ENCODE measurements at places on chromosomes 5 and 9. TPM values are rescaled to one million over a fixed set of nuclear protein-coding genes. Genes with fewer than 3 reads are reported as not detected.
A peak's percentile ranks its signal among the peaks of the same experiment; 100 is the strongest.

GRCh38 chr5:98205691-98206461 is 567.6 kb upstream of the RGMB start:
- DNase-seq: no peak

- DNase-seq: no peak
Observed at GRCh38 chr5:93673316-93673954, 68.0 kb downstream of the POU5F2 start.

DNA sequence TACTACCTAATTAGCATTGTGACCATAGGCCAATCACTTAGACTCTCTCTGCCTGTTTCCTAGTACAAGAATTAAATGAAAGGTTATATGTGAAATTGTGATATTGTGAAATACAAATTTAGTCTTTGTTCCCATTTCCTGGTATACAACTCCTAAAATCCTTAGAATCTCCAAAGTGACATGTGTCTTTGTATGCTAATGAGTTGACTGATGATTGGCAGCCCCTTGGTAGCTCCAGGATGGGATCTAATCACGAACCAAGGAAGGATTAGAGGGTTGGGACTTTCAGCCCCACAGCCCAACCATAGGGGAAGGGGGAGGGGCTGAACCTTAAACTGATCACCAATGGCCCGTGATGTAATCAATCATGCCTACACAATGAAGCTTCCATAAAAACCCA is 31.6 kb downstream of the ATP6V0E1 start:
- no peak for DNase-seq

GRCh38 chr5:137800700-137801411 is 46.7 kb upstream of the HNRNPA0 start:
- DNase-seq: no peak

DNA sequence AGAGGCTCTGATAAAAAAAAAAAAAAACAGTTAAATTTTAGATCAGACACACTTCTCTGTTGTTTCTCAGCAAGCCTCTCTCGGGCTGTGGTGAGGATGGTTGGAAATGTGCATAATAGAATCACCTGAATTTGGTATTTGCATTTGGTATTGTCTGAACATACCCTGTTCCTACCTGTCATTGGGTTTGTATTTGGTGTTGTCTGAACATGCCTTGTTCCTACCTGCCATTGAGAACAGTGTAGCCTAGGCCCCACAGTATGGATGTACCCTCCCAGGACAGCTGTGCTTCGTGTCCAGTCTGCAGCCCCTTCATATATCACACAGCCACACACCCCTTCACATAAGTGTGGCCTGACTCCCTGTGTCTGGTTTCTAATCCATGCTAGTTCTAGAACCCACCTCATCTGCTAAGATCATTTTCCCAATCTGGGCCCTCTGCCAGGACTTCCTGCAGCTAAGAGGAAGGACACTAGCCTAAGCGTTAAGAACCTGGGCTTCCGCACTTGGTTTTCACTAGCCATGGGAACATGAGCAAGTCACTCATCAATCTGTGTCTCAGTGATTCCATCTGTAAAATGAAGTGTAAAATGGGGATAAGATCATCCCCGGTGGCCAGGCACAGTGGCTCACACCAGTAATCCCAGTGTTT is 49.2 kb downstream of the ITGA2 start:
- no peak for DNase-seq

DNA sequence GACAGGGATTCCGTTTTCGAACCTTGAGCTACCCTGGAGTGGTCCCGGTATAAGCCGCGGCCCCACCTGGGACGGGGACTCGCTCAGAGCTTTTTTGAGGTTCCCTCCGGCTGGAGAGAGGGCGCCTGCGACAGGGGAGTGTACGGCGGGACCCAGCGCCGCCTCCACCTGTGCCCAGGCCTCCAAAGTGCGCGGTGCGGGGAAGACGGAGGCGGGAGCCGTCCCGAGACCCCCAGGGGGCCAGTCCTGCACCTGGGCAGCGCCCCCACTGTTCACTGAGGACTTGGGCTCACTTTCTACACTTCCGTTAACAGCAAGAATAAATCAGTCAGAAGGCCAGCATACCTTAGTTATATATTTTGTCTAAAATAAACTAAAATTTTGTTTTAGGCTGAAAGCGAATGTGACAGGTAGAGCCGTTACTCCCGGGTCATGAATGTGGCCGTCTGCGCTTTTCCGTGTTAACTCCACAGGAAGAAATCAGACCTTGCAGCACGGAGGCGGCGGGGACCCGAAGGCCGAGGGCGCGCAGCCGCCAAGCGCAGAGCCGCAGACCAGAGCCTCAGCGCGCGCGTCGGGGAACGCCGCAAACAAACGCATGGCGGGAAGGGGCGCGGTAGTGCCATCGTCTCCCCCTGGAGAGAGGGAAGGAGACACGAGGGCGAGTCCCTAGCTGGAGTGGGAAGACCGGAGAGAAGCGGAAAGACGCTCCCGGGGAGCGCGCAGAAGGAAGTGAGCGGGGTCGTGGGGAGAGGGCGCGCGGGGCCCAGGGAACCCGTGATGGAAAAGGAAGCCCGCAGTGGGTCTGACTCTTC is 14.1 kb downstream of the TRIM7 start:
- peak; percentile 48 for DNase-seq

GRCh38 chr9:121691890-121692289 is 40.5 kb downstream of the DAB2IP start:
- no peak for DNase-seq

TEX48 gene
- polyA plus RNA-seq: not detected

SLC6A18 gene
- not detected for polyA plus RNA-seq

PCDHGA3 gene
- not detected for polyA plus RNA-seq

NPR3 gene
- polyA plus RNA-seq: 0.25 TPM

GAS1 gene
- 0.87 TPM for polyA plus RNA-seq

GABRG2 gene
- polyA plus RNA-seq: 0.06 TPM

RAPGEF6 gene
- 1.4 TPM for polyA plus RNA-seq

ADAMTS2 gene
- polyA plus RNA-seq: 6.2 TPM

Data from stomach (tissue), 19 donors.